ENCODE measurements at places on chromosomes 3 and 15.
A peak's percentile ranks its signal among the peaks of the same experiment; 100 is the strongest.

GRCh38 chr15:75823860-75824613 is 19.2 kb upstream of the UBE2Q2 start:
- no peak for DNase-seq

DNA sequence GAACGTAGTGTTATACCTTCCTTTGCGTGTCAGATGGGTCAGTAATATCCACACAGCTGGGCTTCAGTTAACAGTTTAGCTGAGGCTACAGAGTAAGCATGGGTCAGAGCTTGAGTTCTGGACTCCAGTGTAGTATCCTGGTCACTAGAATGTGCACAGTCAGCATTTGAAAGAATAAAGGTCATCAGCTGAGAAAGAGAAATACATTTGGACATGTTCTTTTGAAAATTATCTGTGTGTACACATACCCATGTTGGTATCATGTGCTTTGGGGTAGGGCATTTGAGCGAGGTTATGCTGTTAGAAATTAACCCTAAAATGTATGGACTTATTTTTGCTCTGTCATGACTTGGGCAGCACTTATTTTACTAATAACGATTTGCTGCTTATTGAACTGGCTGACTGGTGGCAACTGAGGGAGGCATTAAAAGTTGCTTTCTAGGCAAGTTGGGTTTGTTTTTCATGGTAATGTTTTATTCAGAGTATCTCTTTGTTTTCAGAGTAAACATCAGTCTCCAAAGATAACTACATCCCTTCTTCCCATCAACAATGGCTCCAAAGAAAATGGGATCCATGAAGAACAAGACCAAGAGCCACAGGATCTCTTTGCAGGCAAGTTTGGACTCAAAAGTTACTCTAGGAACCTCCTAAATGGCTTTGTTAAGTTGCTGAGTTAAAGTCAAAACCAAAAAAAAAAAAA is 16.4 kb downstream of the SNX1 start:
- no peak for DNase-seq

- no peak for DNase-seq
Measured at GRCh38 chr3:100082714-100083113, 31.6 kb downstream of the FILIP1L start.

DNA sequence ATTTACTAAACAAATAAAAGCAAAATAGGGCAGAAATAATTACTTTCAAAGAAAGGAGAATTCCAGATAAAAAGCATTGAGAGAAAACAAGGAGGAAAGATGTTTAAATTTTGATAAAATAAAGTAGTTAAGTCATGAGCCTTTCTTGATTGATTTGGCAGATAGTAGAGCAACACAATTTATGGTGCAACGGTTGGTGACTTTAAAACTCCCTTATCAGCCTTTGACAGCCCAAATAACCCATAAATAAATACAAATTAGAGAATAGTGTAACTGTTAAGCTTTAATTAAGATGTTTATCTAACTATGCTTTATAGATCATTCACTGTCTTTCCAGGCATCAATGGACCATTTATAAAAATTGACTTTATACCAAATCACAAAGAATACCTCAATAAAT is 54.0 kb upstream of the EIF1B start:
- no peak for DNase-seq

GRCh38 chr3:5330152-5330810 is 142.8 kb downstream of the EDEM1 start:
- no peak for DNase-seq

GRCh38 chr3:4978204-4978965 is 852 bp upstream of the BHLHE40 start:
- peak; percentile 36 for DNase-seq

GRCh38 chr3:196997311-196997710 is 28.7 kb upstream of the PIGZ start:
- no peak for DNase-seq

- DNase-seq, result no peak
Measured at GRCh38 chr3:158747417-158747816, 15.2 kb upstream of the RARRES1 start.

DNA sequence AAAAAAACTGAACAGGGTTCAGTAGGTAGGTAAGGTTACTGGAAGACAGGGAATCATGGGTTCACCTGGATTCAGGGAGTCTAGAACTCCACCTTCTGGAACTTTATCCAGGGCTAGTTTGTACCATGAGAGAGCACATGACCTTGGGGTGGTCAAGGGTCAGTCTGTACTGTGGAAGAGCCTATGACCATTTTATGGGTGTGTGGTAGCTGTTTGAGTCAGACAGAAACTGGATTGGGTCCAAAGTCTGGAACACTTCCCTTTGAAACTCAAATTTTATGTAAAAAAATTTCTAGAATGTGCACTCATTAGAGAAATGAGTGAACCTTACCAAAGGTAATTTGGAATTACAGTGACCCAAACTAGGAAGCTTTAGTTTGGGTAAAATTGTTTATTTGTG is 486.0 kb upstream of the AGTR1 start:
- no peak for DNase-seq

DNA sequence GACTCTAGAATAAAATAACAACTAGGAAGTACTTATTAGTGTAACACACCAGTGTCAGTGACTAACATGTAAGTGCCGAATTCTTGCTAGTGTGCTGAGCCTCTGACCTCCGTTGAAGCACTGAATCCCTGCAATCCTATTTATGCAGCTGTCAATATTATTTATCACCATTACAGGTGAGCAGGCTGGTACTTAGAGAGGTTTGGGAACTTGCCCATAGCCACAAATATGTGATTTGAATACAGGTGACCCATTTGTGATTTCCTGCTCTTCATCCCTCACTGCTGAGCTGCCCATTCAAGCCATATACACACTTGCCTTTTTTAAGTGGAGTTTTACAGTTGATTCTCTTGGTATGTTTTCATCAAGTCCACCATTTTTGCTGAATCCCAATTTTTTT is 12.2 kb downstream of the EIF4E3 start:
- DNase-seq, result no peak

GRCh38 chr3:10251006-10251405 is 2.7 kb downstream of the TATDN2 start:
- no peak for DNase-seq

DNA sequence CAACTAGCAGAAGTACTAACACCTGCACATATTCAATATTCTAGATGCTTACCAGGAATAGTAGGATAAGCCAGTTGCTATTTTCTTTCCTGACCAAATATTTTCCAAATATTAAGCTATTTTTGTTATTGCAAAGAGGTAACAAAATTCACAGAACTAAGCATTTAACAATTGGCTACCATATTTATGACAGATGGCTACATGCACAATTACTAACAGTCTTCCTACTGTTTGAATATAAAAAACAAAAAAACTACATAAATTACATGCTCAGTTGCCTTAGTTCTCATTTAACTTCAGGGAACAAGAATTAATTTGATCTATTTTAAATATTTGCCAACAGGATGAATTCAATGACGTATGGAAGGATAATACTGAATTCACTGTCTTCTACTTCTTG is 36.2 kb downstream of the CFAP20DC start:
- no peak for DNase-seq

- DNase-seq, result no peak
Measured at GRCh38 chr3:48739617-48739954, 22.6 kb upstream of the IP6K2 start.

GRCh38 chr3:38582941-38583645 is 66.4 kb downstream of the SCN5A start:
- DNase-seq, result no peak

- no peak for DNase-seq
Measured at GRCh38 chr3:169240786-169241486, 422.6 kb downstream of the MECOM start.

Measured in stimulated activated CD4-positive, alpha-beta T cell treated with anti-CD3 and anti-CD28 coated beads, TNF-alpha, amount 100 ng/mL, for 1 hour (primary cell).